ENCODE measurements at places on chromosomes 3 and 15. TPM values are rescaled to one million over a fixed set of nuclear protein-coding genes. Genes with fewer than 3 reads are reported as not detected.

The ZNF80 gene
- polyA plus RNA-seq, result 0.09 TPM

DNA sequence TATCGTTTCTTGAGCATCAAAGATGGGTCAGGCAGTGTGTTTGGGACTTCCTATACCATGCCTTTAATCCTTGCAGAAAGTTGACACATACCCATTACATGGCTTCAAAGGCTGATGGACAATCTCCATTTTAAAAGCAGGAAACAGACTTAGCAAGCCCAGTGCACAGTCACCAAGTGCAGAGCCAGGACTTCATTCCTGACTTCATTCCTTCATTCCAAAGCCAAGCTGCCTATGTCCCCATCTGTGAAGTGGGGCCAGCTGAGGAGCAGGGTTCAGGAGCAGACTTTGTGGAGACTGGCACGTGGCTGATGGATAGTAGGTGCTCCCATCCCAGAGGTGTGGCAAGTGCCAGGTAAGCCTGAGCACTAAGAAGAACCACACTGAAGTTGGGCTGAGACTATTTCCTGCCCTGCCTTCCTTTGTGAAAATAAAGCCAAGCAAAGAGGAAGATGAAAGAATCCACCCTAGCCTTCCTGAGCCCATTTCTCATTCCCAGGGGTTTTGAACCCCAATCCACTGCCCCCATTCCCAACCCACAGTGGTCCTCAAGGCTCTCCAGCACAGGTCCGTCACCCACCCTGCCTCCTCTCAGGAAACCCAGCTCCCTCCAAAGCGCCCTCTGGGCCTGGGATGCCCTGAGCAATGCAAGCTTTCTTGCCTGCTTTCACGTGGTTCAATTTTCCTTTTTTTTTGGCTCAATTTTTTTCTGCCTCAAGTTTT lies 1.8 kb downstream of the CX3CR1 start:
- DNase-seq, result no peak

DNA sequence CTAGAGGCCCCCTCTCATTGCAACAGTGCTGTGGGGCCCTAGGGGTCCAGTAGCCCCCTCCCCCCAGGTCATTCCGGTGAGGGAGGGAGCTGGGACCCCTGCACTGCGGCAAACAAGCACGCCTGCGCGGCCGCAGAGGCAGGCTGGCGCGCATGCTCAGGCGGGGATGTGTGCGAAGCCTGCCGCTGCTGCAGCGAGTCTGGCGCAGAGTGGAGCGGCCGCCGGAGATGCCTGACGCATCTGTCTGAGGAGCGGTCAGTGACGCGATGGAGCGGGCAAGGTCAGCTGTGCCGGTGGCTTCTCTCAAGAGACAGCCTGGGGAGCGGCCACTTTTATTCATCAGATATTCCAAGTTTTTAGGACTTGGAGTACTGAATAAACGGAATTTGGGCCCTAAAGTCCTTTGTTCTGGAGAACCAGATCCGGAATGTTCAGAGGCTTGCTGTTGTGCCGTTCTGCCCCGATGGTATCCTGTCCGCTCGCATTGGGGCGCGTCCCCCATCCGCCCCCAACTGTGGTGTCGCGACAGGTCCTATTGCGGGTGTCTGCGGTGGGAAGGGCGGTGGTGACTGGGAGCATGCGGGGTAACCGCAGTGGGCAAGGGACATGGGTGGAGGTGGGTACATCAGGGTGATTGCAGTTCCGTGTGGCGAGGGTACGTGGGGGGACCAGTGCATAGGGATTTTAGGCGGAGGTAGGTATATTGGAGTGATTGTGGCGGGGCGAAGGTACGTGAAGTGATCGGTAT lies at the start of the genes SNRPN and SNURF:
Gene SNRPN (plus strand): TSS at position 205 of the 748 bp plus-strand sequence. CDS start 19,467 bp downstream, outside the sequence.
Gene SNURF (plus strand): TSS at position 205 of the 748 bp plus-strand sequence. CDS start 62 bp downstream, at position 267.
- DNase-seq, result peak; percentile 51

DNA sequence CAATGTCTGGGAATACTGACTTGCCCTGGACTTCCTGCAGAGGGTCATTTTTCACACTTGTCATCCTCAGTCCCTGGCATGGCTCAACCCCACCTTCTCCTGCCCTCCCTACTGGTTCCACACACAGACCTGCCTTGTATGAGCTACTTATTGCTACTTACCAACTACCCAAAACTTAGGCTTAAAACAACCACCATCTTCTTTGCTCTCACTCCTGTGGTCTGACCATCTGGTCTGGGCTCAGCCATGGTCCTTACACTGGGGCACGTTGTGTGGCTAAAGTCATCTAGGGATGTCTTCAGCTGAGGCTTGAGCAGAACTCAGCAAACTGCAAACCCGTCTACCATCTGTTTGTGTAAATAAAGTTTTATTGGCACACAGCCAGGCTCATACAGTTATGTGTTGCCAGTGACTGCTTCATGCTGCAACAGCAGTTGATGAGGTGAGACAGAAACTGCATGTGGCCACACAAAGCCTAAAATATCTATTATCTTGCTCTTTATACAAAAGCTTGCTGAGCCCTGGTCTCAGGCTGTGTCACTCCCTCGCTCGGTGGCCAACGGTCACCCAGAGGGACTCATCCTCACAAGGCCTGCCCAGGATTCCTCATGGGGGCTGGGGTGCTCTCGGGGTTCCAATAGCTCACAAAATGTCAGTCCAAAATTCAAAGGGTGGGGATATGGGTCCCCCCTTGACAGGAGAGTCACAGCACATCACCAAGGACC lies 43.5 kb downstream of the KLF15 start:
- peak; percentile 84 for DNase-seq

DNA sequence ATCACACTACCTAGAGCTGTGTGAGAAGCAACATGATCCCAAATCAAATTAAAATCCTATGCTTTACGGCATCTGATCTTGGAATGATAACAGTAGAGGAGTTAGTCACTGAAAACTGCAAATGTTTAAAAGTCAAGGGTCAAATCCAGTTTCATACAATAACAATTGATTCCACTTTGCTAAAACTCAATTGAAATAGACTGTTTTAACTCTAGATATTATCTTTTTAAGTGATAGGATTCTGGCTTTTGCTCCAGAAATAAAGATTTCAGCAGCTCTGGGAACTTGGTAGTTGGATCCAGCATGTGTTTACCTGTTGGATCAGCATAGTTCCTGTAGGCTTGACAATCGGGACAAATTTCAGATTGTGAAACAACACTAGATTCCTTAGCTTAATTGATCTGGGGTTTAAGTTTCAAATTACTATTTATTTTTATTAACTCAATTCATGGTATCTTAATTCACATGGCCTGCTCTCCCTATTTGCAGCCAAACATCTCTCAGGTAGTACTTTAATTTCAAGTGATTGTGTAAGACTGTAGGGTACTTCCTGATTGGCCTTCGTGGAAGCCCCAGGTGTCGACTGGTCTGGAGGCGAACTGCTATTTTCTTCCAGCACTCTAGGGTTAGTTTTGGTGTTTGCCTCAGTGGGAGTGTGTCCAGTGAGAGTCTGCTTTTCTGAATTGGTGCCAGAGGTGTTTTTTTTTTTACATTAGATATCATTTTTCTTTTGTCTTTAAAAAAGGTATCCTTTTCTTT lies 16.6 kb downstream of the NFKBIZ start:
- no peak for DNase-seq

The ROPN1 gene
- 0.21 TPM for polyA plus RNA-seq

The RFC4 gene
- polyA plus RNA-seq, result 42.2 TPM

DNA sequence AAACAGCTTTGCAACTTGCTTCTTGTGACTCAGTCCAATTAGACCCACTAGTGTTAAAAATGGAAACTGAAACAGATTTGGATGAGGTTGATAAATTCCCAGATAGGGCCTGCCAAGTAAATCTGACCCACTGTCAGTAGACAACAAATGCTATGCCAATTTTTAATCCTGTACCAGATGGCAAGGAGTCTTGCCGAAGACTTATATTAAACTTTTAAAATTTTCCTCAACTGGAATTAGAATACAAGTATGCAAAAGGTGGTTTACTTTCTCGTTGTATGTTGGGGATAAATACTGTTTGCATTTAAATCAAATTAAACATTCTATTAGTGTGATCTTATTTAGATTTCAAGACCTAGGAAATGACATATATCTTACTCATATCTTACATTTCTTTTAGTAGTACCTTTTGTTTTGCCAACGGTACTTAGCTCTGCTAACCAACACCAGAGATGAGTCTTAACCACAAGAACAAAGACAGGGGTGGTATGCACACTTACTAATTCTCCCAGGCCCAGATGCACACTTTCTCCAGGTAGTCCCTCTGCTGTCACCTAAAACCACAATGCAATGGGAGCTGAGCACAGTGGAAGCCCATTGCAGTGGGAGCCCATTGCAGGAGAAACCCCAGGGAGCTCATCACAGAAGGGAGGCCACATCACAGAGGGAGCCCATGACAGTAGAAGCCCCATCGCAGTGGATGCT lies 77.8 kb downstream of the WWTR1 start:
- DNase-seq, result no peak

Data from right lung (tissue), 10 donors.